Stimulated activated CD4-positive, alpha-beta T cell treated with anti-CD3 and anti-CD28 coated beads, Interleukin-1b, Interleukin-23, amount 100 ng/mL, for 1 hour (primary cell): ENCODE measurements at places on chromosomes 1 and 21.

DNA sequence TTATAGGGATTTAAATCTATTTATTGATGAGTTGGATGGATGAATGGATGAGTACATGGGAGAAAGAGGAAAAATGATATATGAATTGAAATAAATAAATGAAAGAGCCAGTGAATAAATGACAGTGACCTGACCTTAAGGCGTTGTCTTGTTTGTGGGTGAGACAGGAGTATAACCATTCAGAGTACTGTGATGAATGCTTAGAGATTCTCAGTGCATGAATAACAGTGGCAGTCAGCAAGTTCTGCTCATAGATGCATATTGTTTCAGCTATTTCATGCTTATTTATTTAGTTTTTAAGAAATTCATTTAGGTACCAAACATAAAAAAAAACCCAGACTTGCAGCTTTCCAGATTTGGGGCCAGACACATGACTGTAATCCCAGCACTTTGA is 116.4 kb downstream of the FGGY start:
- no peak for DNase-seq

DNA sequence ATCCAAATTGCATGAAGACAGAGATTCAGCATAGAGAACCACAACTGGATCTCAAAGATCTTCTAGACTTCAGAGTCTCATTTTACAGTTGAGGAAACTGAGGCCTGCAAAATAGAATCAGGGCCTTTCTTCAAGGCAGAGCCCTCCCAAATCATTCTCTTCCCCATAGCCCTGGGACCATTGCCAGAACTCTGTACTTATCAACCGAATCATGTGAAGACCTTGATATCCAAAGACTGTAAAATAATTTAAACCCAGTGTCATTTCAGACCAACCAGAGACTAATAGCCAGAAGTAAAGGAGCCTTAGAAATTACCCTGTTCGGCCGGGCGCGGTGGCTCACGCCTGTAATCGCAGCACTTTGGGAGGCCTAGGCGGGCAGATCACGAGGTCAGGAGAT is 90.1 kb downstream of the DTL start:
- no peak for DNase-seq

- no peak for DNase-seq
Measured at GRCh38 chr21:45412909-45413611, 8.1 kb downstream of the COL18A1 start.

DNA sequence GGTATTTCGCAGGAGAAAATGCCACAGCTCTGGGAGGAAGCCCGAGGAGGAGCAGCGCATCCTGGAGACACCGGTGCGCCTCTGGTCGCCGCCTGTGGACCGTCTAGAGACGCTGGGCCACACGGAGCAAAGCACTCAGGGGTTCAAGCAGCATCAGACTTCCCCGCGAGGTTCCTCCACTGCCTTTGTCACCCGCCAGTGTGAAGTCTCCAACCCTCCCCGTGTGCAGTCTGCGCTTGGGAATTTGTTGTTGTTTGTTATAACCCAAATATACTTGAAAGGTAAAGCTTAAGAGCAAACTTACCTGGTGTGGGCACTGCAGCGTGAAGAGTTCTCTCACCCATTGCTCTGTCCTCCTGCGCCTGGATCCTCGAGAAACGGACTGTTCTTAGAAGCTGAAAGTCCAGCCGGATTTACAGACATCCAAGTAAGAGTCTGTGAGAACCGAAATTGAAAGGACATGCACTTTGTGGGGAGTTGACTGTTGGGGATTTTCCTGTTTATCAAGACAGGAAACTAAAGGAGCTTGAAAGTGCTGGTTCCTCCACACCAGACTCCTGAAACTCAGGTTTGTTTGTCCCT is at the start of gene GBP4:
Gene GBP4 (minus strand): TSS at position 452 of the 582 bp plus-strand sequence. CDS start 108 bp downstream, at position 344.
- no peak for DNase-seq

GRCh38 chr1:10295481-10296085 is 85.2 kb downstream of the KIF1B start:
- DNase-seq = no peak

DNA sequence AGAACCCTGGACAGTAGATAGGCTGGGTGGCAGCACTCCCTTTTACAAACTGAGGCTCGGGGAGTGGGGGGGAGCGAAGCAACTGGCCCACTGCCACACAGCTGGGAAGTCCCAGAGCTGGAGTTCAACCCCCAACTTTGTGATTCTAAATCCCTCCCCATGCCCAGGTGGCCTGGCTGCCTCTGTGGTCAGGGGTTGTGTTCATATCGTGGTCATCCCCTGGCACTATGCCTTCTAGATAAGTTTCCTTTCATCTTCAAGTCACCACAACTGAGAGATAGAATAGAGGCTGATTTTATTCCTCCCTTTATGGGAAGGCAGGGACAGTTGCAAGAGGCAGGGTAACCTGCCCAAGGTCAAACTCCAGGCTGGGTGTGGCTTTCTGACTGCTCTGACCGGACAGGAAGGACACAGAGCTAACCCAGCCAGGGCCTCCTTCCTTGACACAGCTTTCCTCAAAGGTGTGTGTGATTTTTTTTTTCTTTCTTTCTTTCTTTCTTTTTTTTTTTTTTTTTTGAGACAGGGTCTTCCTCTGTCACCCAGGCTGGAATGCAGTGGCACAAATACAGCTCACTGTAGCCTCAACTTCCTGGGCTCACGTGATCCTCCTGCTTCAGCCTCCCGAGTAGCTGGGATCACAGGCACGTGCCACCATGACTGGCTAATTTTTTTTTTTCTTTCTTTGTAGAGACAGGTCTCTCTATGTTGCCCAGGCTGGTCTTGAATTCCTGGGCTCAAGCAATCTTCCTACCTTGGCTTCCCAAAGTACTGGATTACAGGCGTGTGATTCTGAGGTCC is 18.4 kb upstream of the TNFRSF1B start:
- no peak for DNase-seq

- DNase-seq = no peak
Measured at GRCh38 chr1:228283043-228283371, 75.2 kb downstream of the OBSCN start.

DNA sequence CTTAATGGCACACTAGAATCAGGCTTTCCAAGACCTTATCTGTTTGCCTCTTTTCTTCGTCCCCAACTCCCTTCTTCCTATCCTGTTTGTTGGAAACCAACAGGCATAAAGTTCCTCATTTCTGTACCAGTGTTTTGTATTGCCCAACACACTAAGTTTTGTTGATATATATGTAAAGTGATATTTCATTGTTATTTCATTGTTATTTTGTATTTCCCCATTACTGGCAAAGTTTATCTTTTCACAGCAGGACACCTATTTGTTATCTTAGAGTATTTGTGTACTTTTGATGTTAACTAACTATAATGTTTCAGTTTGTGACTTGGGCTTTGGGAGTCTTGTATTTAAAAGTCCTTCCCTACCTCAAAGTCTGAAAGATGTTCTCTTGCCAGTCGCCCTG is 27.1 kb downstream of the FAM20B start:
- DNase-seq = no peak

- no peak for DNase-seq
Measured at GRCh38 chr1:218412171-218412570, 67.0 kb downstream of the TGFB2 start.

GRCh38 chr1:53644496-53644895 is 94.5 kb downstream of the GLIS1 start:
- no peak for DNase-seq

GRCh38 chr1:161427733-161428516 is 60.2 kb upstream of the CFAP126 start:
- peak; percentile 24 for DNase-seq

DNA sequence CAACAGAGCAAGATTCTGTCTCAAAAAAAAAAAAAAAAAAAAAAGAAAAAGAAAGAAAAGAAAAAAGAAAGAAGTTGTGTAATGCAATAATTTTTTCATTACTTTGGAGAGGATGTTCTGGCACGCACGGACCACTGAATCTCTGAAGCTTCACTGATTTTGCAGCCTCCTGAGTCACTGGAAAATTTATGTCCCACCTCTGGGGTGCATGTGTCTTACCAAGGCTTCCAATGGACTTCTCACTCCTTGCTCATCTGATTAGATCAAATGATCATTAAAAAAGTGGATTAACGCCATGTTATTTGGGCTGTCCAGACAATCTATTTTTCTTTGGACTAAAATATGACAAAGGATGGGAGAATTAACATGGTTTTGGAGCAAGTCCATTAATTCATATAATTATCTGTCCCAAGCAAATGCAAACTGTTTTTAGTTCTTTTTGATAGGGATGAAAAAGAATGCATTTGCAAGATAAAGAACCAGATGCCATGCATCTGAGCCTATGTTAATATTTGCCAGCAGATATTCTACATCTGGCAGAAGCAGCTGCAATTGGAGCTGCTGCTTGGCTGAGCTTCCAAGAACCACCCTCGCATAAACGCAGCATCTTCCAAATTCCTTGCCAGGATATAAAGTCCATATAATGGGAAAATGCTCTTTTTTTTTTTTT is 10.1 kb upstream of the MAP1LC3C start:
- no peak for DNase-seq

DNA sequence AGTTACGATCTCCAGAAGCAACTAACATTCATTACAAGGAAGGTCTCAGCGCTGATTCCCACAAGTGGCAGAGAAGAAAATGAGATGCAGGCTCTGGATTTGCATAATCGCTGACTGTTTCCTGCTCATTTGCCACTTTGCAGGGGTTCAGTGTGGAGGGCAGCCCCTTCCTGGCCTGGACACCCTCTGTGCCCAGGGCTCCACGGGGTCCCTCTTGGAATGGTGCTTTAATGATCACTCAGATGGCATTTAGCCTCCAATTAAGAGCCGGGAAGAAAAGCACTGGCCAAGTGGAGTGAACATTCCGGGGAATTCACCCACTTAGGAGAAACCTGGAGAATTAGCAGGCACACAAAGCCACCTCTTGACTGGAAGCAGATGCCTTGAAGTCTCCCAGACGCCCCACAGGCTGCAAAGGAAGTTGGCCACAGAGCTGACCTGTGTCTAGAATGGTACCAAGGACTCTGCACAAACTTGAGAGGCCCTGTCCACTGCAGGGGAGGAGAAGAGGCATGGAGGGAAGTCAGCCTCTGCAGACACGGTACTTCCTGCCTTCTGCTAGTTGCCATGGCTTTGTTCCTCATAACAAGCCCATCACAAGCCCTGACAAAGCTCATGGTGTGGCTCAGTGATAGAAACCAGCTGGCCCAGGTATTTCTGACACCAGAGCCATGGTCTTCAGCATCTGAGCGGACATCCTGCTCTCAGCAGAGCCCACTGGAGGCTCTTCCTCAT is 157.2 kb downstream of the KAZN start:
- no peak for DNase-seq

DNA sequence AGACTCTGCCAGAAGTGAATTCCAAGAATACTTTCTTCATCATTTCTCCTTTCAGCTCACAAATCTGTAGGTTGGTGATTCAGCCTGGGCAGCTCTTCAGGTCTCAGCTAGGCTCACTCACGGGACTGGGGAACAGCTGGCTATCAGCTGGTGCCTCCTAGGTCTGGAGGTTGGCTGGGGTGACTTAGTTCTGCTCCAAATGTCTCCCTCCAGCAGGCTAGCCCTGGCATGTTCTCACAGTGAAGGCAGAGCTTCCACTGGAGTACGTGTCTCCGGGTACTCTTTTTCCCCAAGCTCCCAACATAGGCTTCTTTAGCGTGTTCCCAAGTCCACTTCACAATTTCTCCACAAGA is 12.5 kb upstream of the VAMP4 start:
- no peak for DNase-seq

- DNase-seq = no peak
Measured at GRCh38 chr1:242836423-242836822, 311.9 kb upstream of the PLD5 start.

DNA sequence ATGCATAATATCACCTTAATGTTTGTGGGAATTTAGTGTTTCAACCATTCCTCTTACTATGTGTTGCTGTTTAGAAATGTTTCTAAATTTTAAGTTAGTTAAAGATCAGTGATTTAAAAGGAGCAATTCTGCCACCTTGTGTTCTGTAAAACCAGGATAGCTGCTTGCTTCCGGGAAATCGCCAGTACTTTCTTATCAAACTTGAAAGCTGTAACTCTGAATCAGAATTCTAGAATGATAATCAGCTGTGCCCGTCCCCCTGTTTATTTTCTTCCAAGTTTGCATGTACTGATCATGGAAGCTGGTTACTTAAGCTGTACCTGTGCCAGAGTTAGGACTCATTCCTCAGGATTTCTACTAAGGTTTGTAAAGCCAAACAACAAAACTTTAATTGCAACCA is 656.4 kb downstream of the LTN1 start:
- no peak for DNase-seq

- no peak for DNase-seq
Measured at GRCh38 chr1:155125511-155125945, 2.1 kb upstream of the EFNA1 start.
